ENCODE measurements at places on chromosomes 3 and 15. TPM values are rescaled to one million over a fixed set of nuclear protein-coding genes. Genes with fewer than 3 reads are reported as not detected.

Gene SLC28A1
- not detected for total RNA-seq

Gene GREM1
- 294 TPM for total RNA-seq

Gene TIGIT
- not detected for total RNA-seq

Gene SH2D7
- not detected for total RNA-seq

Gene PGBD4
- 2.0 TPM for total RNA-seq

Gene SCG5
- total RNA-seq, result 0.54 TPM

Gene KBTBD13
- not detected for total RNA-seq

Gene CADPS
- total RNA-seq, result not detected

Gene CCK
- total RNA-seq, result not detected

Gene CX3CR1
- total RNA-seq, result not detected

Gene PHLDB2
- 134 TPM for total RNA-seq

Gene ADIPOQ
- not detected for total RNA-seq

Gene IGSF10
- 1.2 TPM for total RNA-seq

Gene GPR176
- 22.0 TPM for total RNA-seq

Gene BCHE
- total RNA-seq, result 1.4 TPM

Gene RBP2
- total RNA-seq, result not detected
